Activated T-cell treated with anti-CD3 and anti-CD28 coated beads, Interleukin-2, amount 50 U/mL, for 48 hours (primary cell): ENCODE measurements at places on chromosomes 12 and 14.

DNA sequence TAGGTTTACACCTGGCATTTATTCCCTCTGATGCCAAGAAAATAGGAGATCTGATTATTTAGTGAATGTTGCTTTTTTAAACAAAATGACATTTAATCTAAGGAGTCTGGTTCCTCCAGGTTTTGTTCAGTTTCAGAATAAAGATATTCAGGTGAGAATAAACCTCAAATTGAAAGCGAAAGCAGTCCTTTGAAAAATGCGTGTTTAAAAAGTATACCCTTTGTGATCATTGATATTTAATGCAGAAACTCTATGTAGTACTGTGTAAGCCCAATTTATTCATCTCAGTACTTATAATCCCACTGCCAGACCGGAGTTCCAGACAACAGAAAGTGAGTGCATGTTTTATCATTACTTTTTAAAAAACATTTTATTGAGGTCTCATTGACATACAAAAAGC, 210.2 kb downstream of the KCNC2 start:
- no peak for DNase-seq

GRCh38 chr12:93602897-93603668, 30.6 kb downstream of the SOCS2 start:
- DNase-seq: no peak

- DNase-seq: no peak
Measured at GRCh38 chr14:99461411-99462085, 19.1 kb downstream of the SETD3 start.

DNA sequence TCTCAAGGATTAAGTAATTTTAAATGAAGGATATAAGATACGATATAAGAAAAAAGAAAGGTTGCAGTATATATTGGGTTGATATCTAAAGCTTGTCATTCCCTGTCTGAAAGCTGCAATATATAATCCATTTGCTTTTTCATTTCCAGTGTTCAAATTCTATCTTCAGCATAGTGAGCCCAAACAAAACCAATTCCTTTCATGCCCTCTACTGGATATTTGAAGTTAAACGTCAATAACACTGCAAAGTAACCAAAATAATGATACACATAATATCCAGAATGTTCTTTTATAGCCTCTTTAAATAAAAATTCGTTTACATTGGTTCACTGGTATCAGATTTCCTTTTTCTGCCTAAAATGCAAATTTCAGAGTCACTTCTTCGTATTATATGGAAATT, 64.5 kb upstream of the DAAM1 start:
- no peak for DNase-seq

- DNase-seq: no peak
Measured at GRCh38 chr14:88628462-88628861, 65.6 kb downstream of the ZC3H14 start.

- no peak for DNase-seq
Measured at GRCh38 chr12:47028186-47028585, 51.2 kb upstream of the PCED1B start.

DNA sequence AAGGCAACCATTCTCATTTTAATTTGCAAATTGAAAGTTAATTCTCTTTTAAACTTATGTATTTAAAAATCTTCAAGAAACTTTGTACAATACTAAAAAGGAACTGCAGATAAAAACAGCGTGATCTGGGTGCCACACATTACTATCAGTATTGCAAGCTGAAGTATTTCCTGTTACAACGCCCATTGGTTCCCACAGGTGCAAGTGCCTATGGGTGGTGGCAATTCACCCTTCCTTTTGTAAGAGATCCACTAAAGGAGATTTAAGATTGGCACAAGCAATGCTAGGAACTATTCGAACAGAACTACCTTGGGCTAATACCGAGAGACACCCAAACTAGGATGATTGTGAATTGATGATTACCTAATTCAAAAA, 13.2 kb downstream of the TAOK3 start:
- DNase-seq: no peak

DNA sequence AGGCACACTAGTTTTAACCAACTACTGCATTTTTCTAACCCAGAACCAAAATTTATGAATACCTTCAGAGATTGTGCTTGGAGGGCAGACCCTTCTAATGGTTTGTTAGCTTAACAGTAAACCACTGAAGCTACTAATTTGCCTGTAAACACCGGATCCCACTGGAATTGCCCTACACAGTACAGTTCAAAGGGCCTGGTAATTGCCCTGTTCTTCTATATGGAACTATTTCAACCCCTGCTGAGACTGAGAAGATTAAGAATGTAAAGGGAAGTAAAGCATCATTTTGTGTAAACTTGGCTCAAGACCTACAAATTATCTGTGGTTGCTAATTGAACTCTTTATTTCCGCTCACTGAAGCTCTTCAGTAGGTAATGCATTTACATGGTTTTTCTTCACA, 468.1 kb downstream of the NPAS3 start:
- no peak for DNase-seq

DNA sequence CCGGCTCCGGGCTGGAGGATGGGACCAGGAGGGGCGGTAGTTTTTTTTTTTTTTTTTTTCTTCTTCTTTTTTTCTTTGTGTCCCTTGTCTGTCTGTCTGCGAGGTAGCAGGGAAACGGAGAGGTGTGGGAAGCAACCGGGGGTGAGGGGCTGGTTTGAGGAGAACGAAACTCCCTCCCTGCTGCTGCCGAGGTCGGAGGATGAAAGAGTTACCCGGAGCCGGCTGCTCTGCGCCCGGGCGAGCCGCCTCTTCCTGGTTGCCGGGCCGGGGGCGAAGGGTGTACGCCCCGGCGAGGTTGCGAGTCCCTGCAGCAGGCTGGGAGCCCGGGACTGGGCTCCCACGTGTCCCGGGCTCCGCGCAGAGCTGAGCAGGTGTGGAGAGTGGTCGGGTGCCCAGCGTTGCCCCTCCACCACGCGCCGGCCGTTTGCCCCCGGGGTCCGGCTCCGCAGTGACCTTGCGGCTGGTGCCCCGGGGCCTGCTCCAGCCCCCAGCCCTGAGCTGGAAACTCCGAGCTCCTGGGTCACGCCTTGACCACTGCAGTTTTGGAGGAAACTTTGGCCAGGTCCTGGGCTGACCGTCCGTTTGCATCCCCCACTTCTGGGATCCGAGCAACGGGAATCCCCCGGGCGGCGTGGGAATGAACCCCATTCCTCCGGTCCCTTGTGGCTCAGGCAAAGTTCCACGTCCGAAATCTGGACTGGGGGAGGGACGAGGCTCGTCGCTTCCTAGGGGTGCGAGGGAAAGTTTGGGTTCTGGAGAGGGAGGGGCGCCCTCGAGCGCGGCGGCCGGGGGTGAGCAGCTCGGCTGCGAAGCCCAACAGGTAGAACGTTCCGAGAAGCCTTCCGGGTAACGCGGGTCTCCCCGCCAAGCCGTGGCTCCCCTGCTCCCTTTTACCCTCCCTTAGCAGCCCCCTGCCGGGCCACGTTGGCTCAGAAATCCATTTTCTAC, 1.3 kb downstream of the CHST11 start:
- DNase-seq: peak; percentile 70
